ENCODE measurements at places on chromosomes 7 and 10.

DNA sequence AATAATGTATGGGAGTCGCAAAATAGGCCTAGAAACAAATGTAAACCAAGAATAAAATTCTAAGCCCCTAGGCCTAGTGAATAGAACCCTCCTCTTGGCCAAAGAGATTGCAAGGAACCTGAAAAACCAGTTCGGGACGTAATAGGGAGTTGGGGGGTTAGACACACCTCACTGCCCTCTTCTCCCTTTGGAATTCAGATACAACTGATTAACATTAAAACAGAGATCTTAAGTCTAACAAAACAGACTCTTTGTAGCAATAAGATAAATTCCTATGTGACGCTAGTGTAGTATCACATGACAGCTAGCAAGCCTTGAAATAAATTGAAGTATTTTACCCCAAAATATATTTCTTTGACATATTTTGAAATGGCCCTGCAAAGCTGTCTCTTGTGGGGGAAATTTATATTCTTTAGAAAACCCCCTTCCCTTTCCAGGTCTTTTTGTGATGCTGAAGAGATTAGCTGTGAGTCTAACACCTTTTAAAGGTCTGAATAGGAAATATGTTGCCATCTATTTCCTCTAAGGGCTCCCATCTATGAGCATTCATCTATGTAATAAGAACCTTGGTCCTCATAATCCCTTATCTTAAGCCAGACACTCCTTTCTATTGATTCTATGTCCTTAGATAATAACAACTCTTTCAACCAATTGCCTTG lies 623.4 kb upstream of the NRG3 start:
- DNase-seq = no peak

DNA sequence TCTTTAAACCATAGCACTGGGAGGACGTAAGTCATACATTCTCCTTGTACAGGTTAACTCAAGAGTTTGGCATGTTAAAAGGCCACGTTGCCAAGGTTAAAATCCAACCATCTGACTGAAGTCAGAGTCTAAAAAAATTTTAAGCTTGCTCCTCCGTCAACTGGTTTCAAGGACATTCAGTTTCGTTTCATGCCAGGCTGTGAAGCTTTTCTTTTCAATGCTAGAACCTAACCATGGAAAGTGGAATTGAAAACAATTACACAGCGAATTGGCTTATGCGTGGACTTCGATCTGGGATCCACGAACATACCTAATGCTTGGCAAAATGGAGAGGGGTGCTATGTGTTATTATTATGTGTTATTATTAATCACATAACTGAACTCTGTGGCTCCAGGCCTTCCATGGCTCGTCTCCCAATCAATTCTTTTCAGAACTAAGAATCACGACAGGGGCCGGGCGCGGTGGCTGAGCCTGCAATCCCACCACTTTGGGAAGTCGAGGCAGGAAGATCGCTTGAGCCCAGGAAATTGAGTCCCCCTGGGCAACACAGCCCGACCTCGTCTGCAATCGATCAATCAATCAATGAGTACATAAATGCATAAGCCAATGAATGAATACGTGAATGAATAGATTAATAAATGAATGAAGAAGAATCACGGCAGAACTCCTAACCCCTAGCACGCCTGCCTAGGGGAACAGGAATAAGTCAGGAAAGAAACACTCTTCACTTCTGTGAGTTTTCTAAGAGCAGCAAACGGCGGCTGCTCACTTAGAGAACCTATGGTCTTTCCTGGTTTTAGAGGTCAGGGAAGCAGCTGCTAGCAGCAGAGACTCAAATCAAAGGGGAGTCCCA lies 733 bp upstream of the ARL5B start:
- DNase-seq = no peak

DNA sequence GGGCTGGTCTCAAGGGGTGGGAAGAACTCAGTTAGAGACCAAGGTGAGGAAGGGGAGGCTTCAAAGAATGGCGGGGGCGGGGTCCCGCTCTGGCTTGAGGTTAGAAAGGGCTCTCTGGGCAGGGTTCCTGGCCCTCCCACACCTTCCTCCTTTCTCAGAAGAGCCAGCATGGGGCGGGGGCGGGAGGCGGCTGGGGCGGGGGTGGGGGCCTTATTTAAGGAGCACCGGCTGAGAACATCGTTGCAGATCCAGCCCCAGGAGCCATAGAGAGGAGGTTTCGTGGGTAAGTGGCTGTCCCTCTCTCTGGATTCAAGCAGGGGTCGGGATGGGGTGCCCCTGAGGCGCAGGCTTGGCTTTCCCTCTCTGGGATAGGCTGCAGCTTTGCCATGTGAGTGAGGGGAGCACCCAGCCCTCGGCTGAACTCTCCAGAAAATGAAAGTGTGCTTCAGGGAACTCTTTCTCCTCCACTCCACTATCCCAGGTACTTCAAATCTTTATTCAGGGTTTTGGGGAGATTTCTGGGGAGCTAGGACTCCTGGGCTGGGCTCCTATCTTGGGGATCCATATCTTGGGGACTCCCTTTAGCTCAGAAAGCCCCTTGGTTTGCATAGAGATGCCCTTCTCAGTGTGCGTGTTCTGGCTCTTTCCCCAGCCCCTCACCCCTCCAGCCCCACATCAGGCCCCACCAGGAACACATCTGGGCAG lies 3.3 kb upstream of the CUEDC2 start:
- DNase-seq = peak; percentile 43

DNA sequence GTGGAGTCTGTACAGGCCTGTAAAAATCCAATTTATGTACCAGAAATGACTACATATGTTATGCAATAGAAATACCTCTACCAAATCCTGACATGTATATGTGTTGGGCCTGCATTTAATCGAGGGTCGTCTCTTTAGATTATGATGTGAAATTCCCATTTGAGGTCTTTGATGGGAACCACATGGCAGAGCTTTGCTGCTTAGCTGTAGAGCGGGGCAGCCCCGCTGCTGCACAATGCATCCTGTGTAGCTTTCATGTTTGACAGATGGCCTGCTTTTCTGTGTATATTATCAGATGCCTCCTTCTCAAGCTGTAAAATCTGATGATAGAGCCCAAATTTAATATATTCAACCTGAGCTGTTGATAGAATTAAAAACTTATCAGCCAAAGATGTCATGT lies 65.8 kb downstream of the RAB18 start:
- no peak for DNase-seq

GRCh38 chr7:31111109-31111451 lies 59.0 kb downstream of the ADCYAP1R1 start:
- no peak for DNase-seq

DNA sequence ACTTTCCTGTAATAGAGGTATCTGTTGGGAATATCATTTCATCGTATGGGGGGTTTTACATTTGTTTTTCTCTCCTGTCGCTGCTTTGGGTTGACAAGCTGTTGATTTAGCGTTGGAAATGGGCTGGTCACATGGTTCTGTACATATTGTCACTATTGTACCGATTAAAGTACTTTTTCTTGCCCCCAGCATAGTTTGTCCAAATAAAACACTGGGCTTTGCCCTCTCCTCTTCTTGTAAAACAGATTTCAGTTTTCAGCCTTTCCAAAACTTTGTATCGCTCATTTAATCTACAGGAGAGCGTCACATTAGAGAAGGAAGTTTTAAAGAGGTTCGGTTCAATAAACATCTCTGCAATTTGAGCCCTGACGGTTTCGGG lies 4.0 kb downstream of the BMI1 start:
- no peak for DNase-seq

- DNase-seq = no peak
These were observed 19.5 kb upstream of the CSTF2T start for GRCh38 chr10:51718804-51719291.

GRCh38 chr7:70259502-70259901 lies 661.2 kb downstream of the AUTS2 start:
- DNase-seq = no peak

- no peak for DNase-seq
These were observed 15.0 kb downstream of the ANKRD1 start for GRCh38 chr10:90905925-90906324.

DNA sequence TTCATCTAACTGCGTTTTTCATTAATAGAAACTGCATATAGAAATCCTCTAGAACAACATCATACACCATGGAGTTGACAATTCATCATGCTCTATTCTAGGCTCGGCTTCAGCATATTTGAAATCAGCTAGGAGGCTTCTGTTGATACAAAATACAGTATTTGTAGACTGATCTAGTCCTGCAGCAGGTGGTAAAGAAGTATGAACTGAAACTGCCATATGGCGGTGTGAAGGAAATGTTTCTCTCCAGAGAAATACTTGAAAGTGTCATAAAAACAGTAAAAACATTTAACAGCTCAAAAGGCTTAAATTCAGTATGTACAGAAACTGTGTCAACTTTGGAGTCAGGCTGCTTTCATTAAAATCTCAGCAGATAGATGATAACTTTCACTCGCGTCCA lies 32.0 kb upstream of the MYO3A start:
- DNase-seq = no peak

GRCh38 chr10:100879741-100880360 lies 32.9 kb upstream of the SLF2 start:
- DNase-seq = no peak

- no peak for DNase-seq
These were observed 23.9 kb downstream of the NRAP start for GRCh38 chr10:113639966-113640365.

DNA sequence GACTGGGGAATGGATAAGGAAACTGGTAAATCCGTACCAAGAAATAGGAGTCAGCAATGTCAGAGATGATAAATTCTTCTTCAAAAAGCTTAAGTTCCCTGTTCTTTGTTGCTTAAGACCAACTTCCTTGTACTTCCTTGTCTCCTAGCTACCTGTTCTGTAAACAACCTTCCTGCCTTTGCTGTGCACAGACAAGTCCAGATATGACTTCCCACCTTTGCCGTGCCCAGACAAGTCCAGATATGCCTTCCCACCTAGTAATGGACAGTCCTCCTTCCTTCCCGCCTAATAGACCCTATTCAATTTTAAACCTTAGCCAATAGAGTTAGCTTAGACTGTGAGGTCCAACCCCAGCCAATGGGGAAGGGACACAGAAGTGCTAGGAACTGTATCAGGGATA lies 2.5 kb upstream of the ZNF33A start:
- no peak for DNase-seq
